OCI-M1 (cell line): ENCODE measurements at places on chromosomes 6 and 20.

GRCh38 chr6:11685481-11686093 is 93.0 kb downstream of the ADTRP start:
- no peak for DNase-seq

GRCh38 chr20:2283706-2284423 is 11.9 kb upstream of the TGM3 start:
- no peak for DNase-seq

- DNase-seq = no peak
Observed at GRCh38 chr20:62133864-62134263, 9.3 kb downstream of the PSMA7 start.

GRCh38 chr20:9348747-9349146 is 165.6 kb upstream of the LAMP5 start:
- DNase-seq = no peak

DNA sequence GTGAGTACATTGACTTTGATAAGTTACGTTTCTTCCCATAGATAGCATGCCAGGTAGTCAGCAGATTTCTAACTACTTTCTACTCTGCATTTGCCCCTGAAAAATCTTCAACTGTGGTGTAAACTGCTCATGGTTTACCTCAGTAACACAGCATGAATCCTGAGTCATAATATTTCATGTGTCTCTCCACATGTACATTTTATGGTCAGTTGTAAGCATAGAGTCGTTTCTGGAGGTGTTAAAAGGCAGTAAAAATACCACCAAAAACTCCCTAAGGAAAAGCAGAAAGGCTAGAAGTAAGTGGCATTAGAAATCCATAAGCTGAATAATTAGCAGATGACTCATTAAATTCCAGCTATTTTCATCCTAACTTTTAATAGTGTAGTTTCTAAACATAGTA is 4.1 kb upstream of the GPR63 start:
- DNase-seq = peak; percentile 36

DNA sequence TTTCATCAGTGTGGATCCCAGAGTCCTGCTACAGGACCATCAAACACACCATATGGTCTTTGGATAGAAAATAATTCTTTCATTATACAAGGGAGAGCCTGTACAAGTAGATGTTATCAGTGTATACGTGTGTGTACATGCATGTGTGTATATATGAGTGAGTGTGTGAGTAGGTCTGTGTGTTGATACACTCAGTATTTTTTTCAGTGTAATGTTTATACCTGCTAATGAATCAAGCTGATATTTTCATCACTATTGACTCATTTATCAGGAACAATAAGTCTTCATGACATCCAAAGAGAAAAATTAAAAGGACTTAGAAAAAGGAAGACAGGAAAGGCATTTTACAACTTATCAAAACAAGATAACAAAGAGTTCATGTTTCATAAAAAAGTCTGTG is 66.5 kb downstream of the EPM2A start:
- no peak for DNase-seq

DNA sequence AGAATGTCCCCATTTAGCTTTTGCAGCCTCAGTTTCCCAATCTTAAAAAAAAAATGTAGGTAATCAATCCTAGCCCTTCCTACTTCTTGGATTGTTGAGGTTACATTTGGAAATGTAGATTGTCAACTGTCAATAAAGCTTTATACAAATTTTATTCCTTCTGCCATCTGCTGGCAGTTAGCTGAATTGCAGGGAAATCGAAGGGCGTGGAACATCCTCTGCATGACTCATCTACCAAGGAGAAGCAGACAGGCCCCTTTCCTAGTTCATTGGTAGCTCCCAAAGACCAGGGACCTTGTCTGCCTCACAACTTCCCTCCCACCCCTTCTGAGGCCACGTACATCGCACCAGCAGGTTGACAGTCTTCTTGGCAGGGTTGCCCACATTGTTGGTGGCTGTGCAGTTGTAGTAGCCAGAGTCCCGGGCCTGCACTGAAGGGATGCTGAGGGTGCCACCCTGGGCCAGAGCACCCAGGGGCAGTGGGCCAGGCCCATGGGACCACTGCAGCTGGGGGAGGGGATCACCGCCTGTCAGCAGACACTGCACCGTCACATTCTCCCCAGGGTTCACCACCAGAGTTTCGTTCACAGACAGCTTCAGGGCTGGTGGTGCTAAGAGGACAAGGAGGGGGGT is 43.6 kb downstream of the MDGA1 start:
- DNase-seq = peak; percentile 75

GRCh38 chr6:140036196-140036595 is 661.7 kb upstream of the CITED2 start:
- DNase-seq = no peak

- DNase-seq = no peak
Observed at GRCh38 chr20:60049601-60050000, 91.4 kb downstream of the CDH26 start.

DNA sequence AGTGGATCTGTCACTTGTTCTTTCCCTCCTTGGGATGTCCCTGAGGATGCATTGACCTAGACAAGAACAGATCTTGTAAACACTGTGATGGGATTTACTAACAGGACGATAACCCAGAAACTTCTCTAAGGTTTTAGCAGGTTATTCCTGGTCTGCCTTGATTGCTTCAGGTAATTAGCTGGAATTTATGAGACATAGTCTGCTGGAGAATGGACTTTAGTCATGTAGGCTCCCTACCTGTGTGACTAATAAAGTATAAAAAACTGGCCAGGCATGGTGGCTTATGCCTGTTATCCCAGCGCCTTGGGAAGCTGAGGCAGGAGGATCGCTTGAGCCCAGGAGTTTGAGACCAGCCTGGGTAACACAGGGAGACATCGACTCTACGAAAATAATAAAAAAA is 96.1 kb downstream of the PAK5 start:
- no peak for DNase-seq

DNA sequence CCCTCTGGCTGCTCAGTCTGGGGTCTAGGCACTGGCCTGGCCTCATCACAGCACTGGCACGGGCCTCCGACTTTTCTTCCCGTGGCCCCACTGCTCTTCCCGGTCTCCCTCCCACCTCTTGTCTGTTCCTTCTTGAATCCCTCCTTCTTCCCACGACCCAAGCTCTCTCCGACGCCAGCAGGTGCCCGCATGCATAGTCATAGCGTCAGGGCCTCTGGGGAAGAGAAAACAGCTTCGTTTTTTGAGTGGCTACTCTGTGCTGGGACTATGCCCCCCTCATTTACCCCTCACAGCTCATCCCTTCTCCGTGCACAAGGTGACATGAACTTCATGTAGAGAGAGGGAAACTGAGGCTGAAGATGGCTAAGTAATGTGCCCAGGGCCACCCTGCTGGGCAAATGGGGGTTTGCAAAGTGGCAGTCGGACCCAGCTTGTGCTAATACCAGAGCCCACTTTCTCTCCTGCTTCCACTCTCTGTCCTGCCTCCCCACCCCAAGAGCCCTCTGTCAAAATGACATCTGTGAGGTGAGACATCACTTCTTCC is 59.2 kb downstream of the SYNJ2 start:
- no peak for DNase-seq

- DNase-seq = no peak
Observed at GRCh38 chr20:44693627-44694026, 21.5 kb upstream of the CCN5 start.

- DNase-seq = no peak
Observed at GRCh38 chr6:7142918-7143475, 35.2 kb downstream of the RREB1 start.

DNA sequence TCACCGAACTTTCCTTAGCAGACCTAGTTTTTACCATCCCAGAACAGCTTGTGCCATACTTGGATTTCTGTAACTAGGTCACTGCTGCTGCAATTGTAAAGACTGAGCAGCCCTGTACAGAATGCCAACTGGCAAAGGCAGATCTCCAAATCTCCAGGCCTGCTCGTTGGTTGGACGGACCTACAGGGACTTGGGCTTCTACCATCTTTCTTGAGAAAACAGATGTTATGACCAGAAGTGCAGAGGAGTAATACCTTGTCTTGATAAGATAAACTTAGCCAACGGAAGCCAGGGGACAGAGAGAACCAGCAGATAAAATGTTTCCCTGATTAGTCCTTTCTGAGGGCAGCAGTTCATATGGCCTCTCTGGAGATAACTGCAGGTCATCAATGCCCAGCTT is 304.1 kb downstream of the RFPL4B start:
- DNase-seq = peak; percentile 87
